ENCODE measurements at places on chromosomes 3 and 15. TPM values are rescaled to one million over a fixed set of nuclear protein-coding genes. Genes with fewer than 3 reads are reported as not detected.
A peak's percentile ranks its signal among the peaks of the same experiment; 100 is the strongest.

The WDR49 gene
- total RNA-seq, result 0.54 TPM

The LRRC31 gene
- not detected for total RNA-seq

The CFAP44 gene
- total RNA-seq, result 4.0 TPM

The CCDC9B gene
- 36.0 TPM for total RNA-seq

The LRRC2 gene
- not detected for total RNA-seq

The CD276 gene
- 52.8 TPM for total RNA-seq

The CCRL2 gene
- total RNA-seq, result not detected

The MAN2A2 gene
- total RNA-seq, result 42.4 TPM

GRCh38 chr3:120102232-120102631 is 8.0 kb upstream of the GSK3B start:
- H3K4me3 ChIP-seq, result no peak overlapping the region
- no peak for DNase-seq
- peak overlapping the region; percentile 82 for H3K27ac ChIP-seq
- peaks cover 22% of the 10 kb centered on the region for H3K36me3 ChIP-seq
- H3K27me3 ChIP-seq, result no peaks in the 10 kb centered on the region

DNA sequence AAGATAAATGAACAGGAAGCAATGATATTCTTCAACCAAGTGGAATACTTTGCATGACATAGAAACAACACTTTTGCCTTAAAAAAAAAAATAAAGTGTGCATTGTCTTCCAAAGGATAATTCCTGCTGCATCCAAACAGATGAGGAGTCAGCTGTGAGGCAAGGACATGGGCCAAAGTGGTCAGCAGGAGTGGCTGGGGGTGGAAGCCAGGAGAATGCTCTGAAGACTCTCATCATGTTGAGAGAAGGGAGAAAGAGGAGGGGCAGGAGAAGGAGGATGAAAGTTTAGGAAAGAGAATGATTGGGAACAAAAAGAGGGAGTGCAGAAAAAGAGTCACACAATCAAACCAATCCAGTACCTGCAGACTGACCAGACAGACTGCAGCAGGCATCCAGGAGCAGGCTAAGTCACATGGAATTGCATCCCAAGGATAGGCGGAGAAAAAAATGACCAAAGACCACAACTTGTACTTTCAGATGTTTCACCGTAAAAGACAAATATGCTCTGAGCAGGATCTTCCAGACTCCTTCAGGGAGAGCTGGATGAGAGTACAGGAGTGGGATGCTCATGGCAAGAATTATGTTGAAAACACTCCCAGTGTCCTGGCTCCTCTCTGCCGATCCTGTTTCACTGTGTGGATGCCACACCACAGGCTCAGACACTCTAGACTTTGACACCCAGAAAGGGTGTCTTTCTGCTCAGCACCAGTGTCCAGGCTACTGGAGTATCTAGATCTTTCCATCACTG is 11.9 kb downstream of the ABI3BP start:
- H3K4me3 ChIP-seq, result no peak overlapping the region
- no peak for DNase-seq
- H3K27ac ChIP-seq, result no peak overlapping the region
- H3K36me3 ChIP-seq, result no peaks in the 10 kb centered on the region
- no peaks in the 10 kb centered on the region for H3K4me1 ChIP-seq

GRCh38 chr15:82540055-82540983 is at the start of gene RPS17:
Gene RPS17 (minus strand): TSS chr15:82540457. CDS start chr15:82540428, 29 bp downstream.
- H3K27me3 ChIP-seq, result no peaks in the 10 kb centered on the region
- H3K27ac ChIP-seq, result peak within 1 kb of the TSS; percentile 81
- peaks cover 58% of the 10 kb centered on the region for H3K36me3 ChIP-seq

GRCh38 chr15:93298901-93299300 is 209.9 kb upstream of the RGMA start:
- no peak overlapping the region for H3K4me3 ChIP-seq
- peaks cover 23% of the 10 kb centered on the region for H3K4me1 ChIP-seq
- H3K27ac ChIP-seq, result peak overlapping the region; percentile 43
- no peaks in the 10 kb centered on the region for H3K27me3 ChIP-seq
- H3K36me3 ChIP-seq, result peaks cover 4% of the 10 kb centered on the region

- no peaks in the 10 kb centered on the region for H3K4me1 ChIP-seq
- peak; percentile 44 for DNase-seq
- peaks cover 7% of the 10 kb centered on the region for H3K36me3 ChIP-seq
- no peak overlapping the region for H3K27ac ChIP-seq
- no peaks in the 10 kb centered on the region for H3K27me3 ChIP-seq
These were observed 642.3 kb downstream of the RBMS3 start for GRCh38 chr3:29922992-29923746.

DNA sequence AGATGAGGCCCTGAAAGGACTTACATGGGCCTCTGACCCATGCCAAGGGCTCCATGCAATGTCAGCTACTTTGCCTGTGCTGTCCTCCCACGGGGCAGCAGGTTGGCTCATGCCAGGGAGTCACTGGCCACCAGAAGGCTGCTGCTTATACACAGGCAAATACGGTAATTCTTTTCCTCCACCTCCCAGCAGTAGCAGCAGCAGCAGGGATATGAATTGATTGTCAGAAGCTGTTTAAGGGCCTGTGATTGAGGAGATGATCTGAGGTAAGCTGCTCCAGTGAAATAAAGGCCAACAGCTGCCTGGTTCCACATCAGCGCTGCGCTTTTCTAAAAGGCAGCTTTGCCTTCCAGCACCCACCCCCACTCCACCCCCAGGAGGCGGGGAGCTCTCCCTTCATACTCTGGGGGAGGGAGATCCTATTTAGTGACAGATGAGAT is 250.5 kb downstream of the SHQ1 start:
- H3K27ac ChIP-seq, result no peak overlapping the region
- H3K4me3 ChIP-seq, result no peak overlapping the region
- peak; percentile 19 for DNase-seq
- no peaks in the 10 kb centered on the region for H3K36me3 ChIP-seq

DNA sequence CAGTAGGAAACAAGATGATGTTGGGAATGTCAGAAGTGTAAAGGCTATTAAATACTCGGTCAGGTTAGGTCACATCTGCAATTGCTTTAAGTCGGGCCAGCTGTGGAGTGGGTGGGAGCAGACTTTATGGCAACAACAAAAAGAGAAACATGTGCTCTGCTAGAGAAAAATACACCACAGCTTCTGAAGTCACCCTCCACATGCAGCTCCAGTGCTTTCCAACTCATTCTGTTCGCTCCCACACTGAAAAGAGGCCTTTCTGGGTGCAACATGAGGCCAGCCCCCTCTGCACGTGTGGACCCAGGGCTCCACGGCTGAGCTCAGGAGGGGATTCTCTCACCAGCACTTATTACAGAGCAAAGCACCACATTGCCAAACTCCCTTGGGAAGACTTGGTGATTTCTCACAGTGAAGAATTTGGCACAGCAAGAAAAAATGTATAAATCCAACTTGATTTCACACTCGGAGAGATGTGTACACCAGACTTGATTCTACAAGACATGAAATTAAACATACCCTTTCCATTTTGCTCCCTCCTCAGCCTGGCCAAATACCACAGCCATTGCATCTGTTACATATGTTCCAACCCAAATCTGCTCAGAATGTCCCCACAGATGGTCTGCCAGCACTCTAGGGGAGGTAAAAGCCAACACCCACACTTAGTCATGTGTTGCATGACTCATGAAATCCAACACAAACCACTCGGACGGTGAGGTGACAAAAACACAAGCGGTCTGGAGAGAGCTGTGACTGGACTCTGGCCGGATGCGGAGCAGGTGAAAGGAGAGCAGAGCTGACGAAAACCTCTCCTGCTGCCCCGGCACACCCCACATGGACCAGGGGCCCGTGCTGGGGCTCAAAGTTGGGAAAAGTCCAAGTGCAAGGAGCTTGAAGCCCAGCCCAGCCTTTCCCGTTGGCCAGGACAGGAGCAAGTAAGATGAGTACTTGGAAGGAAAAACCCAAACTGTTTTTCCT is 74.6 kb downstream of the ITGB5 start:
- no peaks in the 10 kb centered on the region for H3K27me3 ChIP-seq
- H3K36me3 ChIP-seq, result peaks cover 39% of the 10 kb centered on the region
- peaks cover 44% of the 10 kb centered on the region for H3K4me1 ChIP-seq

DNA sequence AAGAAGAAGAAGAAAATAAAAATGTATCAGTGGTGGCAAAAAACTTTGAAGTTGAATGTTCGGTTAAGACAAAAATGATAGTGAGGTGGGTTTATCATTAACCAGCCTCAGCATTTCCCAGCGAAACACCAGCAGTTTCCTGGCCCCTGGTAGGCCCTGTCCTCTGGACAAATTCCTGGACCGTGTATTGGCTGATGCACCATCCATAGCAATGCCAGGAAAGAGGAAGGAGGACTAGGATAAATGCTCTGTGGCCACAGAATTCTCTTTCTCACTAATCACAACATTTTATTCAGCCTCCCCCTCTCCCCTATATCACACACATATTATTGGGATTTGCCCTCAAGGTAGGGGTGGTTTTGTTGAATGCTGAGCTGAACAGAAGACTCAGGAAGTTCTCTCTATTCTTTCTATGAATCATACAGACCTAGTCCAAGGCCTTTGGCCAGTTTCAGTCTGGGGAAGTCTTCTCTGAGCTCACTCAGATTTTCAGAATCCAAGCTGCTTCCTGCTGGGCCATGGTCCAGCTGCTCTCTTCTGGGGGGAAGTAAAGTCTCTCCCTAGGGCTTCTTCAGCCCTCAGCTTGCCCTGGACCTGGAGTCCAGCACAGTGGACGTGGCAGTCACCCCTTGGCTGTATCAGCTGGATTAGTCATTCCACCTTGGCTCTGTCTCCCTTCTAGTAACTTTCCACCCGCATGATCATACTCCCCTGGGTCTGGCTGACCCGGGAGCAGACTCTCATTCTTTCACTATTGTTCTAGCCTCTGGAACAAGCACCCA is 27.6 kb downstream of the SLC28A1 start:
- peaks cover 40% of the 10 kb centered on the region for H3K4me1 ChIP-seq
- peak; percentile 97 for DNase-seq
- no peaks in the 10 kb centered on the region for H3K36me3 ChIP-seq
- peak overlapping the region; percentile 28 for H3K4me3 ChIP-seq

DNA sequence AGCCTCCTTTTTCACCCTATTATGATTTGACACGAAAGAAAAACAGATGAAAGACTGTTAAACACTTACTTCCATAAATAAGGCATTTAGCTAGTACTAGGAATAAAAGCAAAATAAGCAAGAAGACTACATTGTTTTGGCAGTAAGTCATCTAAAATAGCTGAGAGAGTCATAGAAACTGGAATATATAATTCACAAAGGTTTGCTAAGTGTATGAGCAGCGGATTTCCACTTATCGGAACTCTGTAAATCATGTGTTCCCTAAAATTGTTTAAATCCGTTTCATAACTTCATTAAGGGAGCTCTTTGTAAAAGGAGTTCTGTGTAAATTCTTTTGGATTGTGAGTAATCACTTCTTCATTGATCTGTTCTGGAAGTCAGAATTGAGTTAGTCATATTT is 202.5 kb upstream of the CBLB start:
- no peak for DNase-seq
- H3K27me3 ChIP-seq, result no peaks in the 10 kb centered on the region
- H3K4me1 ChIP-seq, result no peaks in the 10 kb centered on the region
- no peak overlapping the region for H3K27ac ChIP-seq

- no peak overlapping the region for H3K27ac ChIP-seq
- H3K4me1 ChIP-seq, result peaks cover 9% of the 10 kb centered on the region
- no peak overlapping the region for H3K4me3 ChIP-seq
- no peaks in the 10 kb centered on the region for H3K27me3 ChIP-seq
These were observed 84.5 kb downstream of the TRAK1 start for GRCh38 chr3:42175386-42176240.

DNA sequence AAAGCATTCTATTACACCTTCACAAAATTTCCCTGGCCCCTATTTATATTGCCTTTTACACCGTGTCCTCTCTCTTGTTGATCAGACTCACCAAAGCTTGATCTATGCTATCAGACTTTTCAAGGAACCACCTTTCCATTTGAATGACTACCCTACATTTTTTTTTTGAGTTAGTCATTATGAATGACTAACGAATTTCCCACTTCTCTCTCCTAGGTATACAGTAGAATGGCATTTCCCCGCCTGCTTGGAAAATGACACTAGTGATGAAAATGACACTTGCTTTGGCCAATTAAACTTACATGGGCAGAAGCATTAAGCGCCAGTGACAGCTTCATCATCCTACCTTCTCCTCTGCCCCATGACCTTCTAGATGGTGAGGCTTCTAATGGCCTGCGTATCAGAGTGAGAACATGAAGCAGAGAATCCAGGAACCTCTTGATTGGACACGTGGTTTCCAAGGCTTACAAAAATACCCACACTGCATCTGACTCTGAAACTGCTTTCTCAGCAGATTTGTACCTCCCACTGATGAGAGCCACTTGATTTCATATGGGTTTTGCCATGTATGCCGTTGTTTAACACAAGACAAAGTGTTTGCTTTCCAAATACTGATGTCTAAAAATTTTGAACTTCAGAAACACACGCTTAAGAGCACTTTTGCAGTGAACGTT is 370.5 kb downstream of the CTNNB1 start:
- DNase-seq, result no peak
- no peaks in the 10 kb centered on the region for H3K27me3 ChIP-seq
- H3K36me3 ChIP-seq, result no peaks in the 10 kb centered on the region

- peaks cover 55% of the 10 kb centered on the region for H3K27me3 ChIP-seq
- no peak overlapping the region for H3K27ac ChIP-seq
- no peaks in the 10 kb centered on the region for H3K4me1 ChIP-seq
- no peak overlapping the region for H3K4me3 ChIP-seq
These were observed 409 bp upstream of the LHFPL4 start for GRCh38 chr3:9553948-9554513.

GRCh38 chr3:132288357-132288756 is 28.9 kb upstream of the ACP3 start:
- no peak for DNase-seq
- no peak overlapping the region for H3K4me3 ChIP-seq
- H3K4me1 ChIP-seq, result peaks cover 6% of the 10 kb centered on the region
- H3K27me3 ChIP-seq, result no peaks in the 10 kb centered on the region

DNA sequence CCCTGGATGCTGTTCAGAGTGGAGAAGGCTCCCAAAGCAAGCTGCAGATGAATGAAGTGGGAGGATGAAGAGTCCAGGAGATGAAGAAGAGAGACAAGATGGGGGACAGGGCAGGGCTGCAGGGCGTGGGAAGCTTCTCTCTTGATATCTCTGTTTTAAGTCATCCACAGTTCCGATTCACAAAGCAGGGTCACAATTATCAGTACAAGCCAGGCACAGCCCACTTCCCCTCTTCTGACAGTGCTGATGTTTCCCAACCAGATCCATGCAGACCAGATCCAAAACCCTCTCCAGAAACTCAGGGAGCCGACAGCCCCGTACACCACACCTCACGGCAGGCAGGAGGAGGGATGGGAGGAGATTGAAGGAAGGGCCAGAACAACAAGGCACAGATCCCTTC is 31.1 kb downstream of the NTRK3 start:
- H3K36me3 ChIP-seq, result no peaks in the 10 kb centered on the region
- H3K27me3 ChIP-seq, result no peaks in the 10 kb centered on the region
- no peak for DNase-seq

- no peaks in the 10 kb centered on the region for H3K36me3 ChIP-seq
- H3K4me3 ChIP-seq, result no peak overlapping the region
- no peak overlapping the region for H3K27ac ChIP-seq
These were observed 405.5 kb upstream of the TPM1 start for GRCh38 chr15:62636823-62637573.

All from MCF 10A (cell line).